ENCODE measurements at places on chromosomes 5 and 9.

DNA sequence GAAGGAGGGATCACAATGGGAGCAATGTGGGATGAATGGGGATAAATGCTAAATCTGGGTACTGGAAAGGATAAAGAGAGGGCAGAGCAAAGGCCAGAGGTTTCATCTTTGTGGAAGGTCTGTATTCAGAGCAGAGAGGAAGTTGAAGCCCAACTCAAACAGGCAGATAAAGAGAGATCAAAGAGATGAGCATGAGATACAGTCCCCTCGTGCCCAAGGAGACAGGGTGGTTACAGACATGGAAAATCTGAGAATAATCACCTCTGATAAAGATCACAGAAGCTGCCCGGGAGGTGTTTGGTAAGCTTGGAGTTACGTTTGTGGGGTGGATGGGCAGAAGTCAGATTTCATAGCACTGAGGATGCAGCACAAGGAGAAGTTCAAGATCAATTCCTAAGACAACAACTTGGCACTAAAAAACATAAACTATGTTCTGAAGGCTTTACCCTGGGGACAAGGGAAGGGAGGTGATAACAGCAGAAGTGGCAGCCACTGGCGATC is 459 bp upstream of the ERAP2 start:
- DNase-seq = no peak

DNA sequence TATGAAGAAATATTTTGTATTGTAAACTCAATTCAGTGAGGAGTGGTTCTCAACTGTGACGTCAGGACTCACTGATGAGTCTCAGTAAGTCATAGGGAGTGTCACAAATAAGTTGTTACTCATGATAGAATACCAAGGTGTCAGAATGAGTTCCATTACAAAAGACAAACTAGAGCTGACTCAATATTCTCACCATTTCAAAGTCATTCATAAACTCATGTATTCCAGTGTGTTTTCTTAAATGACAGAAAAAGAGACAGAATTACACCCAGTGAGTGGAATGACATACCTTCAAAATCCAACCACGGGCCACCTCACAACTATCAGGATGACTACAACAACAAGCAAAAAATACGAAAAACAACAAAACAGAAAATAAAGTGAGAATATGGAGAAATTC is 321.5 kb downstream of the ENC1 start:
- no peak for DNase-seq

DNA sequence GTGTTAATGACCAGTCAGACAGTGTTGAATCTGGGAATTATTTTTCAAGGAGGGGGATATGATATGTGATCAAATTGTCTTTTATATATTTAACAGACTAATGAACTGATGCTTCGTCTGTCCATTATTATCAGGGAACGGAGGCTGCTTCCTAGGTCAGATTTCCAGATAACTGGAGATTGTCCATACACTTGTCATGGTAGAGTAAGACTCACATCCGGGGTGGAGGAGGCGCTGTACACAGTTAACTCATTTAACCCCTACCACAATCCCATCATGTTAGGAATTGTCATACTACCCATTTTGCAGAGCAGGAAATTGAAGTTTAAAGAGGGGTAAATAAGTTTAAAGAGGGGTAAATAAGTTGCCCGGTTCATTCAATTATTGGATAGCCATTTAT is 55.9 kb downstream of the ARHGAP26 start:
- DNase-seq = no peak

DNA sequence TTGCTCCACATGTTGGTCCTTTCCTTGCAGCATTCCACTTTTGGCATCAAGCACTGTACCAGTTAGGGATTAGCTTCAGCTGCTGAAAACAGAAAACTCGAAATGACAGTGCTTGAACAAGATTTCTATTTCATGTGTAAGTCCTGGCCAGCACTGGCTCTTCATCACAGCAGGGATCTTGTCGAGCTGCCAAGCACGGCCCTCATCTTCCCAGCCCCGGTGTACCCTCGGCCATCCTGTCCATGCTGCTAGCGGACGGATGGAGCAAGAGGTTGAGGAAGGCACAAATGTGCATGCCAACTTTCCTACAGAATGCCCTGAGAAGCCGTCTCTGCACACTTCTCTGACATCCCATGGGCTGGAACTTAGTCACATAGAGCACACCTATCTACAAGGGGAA is 130.6 kb downstream of the TENT4A start:
- no peak for DNase-seq

GRCh38 chr5:171537923-171538537 is 118.6 kb downstream of the FGF18 start:
- no peak for DNase-seq

GRCh38 chr9:134178768-134179551 is 14.6 kb upstream of the RNU6ATAC start:
- no peak for DNase-seq

GRCh38 chr9:121598167-121598964 is 53.1 kb upstream of the DAB2IP start:
- peak; percentile 74 for DNase-seq

GRCh38 chr9:77834898-77835488 is 186.9 kb upstream of the GNA14 start:
- DNase-seq = no peak

- DNase-seq = no peak
These were observed 1.2 kb upstream of the GPBP1 start for GRCh38 chr5:57172466-57173318.

DNA sequence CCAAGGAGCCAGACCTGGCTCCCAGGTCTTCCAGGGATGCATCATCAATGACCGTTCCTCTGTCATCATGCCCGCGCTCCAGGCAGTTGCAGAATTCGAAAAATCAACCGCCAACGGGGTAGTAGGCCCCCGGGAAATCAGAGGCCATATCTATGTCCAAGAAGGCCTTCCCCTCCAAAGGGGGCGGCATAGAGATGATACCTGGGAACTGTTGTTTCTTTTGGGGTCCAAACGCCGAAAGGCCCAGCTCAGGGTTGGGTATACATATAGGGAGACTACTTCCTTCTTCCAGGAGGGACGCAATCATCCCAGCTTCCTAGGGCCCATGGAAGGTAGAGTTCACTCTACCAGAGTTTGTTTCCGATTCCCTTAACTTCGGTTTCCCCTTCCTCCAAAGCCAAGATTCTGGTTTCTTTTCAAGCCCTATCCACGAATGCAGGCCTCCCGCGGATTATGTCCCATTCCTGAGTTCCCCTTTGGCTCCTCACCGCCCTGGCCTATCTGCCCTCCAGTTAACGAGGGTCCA is 754 bp downstream of the DCAF12 start:
- no peak for DNase-seq

GRCh38 chr9:114302727-114303126 is 20.2 kb upstream of the ORM1 start:
- no peak for DNase-seq

- DNase-seq = no peak
These were observed 56.2 kb upstream of the MAMDC2 start for GRCh38 chr9:69987457-69987856.

DNA sequence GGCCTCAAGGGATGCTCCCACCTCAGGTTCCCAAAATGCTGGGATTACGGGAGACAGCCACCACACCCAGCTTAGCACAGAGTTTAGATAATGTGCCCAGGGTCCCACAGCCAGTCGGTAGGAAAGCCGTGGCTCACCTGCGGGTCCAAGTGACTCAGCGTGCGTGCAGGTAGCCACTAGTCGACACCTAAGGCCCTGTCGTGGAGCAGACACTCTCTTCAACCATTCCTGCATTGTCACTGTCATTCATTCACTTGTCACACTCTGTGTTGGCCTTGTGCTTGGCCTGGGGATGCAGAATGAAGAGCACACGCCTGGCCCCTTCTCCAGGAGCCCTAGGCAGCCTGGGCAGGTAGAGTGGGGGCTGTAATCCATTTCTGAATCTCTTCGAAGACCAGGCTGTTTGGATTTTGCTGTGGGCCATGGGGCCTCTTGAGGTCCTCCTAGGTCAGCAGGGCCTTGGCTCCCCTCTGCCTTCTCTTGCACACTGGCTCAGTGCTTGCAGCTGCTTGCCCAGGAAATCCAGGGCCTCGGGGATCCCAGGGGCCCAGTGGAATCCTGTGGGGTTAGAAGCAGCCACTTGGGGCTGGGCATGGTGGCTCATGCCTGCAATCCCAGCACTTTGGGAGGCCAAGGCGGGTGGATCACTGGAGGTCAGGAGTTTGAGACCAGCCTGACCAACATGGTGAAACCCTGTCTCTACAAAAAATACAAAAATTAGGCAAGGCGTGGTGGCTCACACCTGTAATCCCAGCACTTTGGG is 6.1 kb upstream of the AIF1L start:
- DNase-seq = no peak

Measured in brain microvascular endothelial cell (primary cell).